ENCODE measurements at places on chromosomes 4 and X.

- DNase-seq: no peak
Observed at GRCh38 chrX:153873282-153874084, 12.5 kb downstream of the L1CAM start.

- no peak for DNase-seq
Observed at GRCh38 chr4:3607690-3608552, 75.7 kb upstream of the LRPAP1 start.

GRCh38 chr4:76830964-76831703 lies 66.8 kb downstream of the SOWAHB start:
- DNase-seq: no peak

DNA sequence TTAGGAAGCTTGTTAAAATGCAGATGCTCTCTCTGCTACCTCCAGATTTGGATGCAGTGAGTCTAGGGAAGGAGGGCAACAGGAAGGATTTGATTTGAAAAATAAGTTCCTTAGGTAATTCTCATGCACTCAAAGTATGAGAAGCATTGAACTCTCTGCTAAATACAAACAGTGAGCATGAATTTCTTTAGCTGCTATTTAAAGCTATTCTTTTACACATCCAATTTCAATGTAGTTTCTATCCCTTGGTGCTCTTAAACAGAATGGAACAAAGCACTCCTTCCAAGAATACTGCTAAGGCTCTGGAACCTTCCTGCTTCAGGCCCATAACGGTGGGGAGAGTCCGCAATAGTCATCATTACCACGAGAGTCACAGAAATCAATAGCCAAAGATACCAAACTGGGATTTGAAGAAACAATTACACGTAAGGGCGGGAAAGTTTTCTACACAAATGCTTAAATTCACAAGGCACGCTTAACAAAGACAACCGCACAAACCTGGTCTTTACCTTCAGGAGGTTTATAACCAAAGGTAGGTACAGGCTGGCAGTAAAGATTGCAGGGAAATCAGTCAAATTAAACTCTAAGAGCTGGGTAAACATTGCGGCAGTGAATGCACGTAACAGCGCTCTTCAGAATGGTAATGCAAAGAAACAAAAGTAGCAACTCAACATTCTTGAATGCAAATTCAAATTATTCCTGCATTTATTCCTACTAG lies 123.2 kb upstream of the NAP1L5 start:
- no peak for DNase-seq

GRCh38 chrX:12751887-12752286 lies 39.3 kb upstream of the PRPS2 start:
- no peak for DNase-seq

GRCh38 chr4:184252136-184253071 lies 34.7 kb upstream of the ENPP6 start:
- DNase-seq: no peak

DNA sequence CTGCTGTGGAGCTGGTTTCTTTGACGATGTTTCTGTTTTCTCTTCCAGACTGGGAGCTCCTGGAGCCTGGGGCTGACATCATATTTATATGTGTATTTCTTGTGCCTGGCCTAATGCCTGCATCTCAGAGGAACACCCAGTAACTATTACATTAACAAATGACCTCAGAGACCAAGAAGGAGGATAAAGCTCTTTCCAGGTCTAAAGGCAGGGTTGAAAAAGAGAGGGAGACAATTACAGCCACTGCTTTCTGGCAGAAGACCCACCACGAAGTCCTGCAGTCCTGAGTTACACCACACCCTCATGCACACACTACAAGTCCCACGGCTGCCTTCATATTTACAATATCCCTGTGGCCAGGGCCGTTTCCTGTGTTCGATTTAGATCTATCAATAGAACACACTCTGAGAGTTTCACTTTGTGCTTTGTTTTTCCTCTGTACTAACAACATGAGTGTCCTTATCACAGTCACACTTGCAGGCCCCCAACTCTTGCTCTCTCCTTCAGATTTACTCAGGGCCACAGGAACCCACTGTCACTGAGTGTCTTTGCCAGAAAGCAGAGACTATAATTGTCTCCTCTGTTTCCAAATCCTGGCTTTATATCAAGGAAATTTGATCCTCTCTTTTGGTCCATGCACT lies 535.5 kb downstream of the MID1IP1 start:
- DNase-seq: no peak

- DNase-seq: no peak
Observed at GRCh38 chr4:27217261-27217769, 356.7 kb downstream of the STIM2 start.

DNA sequence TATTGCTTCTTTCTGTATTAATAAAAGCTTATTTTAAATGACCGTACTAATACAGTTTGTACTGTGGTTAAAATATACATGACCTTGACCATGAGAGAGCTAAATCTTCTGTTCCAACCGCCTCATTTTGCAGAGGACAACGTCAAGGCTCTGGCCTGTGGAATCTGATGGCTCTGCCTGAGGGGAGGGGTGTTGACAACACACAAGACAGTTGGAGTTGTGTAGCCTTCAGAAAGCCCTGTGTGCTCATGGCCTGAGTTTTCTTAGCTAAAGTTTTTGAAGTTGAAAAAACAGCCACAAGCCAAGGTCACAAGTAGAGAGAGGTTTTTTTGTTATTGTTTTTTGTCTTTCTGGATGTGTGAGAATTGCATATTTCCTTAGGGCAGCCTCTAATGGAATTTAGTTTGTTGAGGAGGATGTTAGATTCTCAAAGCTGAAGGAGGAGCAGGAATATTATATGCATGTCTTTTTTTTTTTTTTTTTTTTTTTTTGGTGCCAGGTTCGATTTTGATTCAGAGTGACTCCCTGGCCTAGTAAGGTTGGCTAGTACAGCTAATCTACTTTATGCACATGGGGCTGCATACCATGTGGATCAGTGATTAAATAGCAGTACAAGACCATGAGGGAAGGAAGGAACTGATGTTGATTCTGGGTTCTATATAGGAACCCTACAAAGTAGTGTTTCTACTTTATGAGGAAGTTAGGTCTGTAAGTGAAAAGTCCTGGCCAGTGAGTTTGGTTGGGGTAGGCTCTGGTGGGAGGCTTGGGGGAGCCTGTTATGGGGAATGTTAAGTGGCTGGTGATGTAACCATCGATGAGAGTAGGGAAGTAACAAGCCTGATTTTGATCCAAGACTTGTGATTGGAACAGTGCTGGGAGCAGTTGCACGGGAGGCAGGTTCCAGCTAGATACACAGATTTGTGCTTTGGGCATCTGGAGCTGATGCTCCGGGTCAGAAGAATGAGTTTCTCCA lies 20.3 kb downstream of the SMS start:
- DNase-seq: no peak

Measured in NK-92 treated with Interleukin-12 subunit alpha and Interleukin-12 subunit beta, amount 100 ng/mL, for 24 hours (cell line).